ENCODE measurements at places on chromosomes 7 and 10.

GRCh38 chr10:69567920-69568319 is 5.3 kb downstream of the NEUROG3 start:
- no peak for DNase-seq

DNA sequence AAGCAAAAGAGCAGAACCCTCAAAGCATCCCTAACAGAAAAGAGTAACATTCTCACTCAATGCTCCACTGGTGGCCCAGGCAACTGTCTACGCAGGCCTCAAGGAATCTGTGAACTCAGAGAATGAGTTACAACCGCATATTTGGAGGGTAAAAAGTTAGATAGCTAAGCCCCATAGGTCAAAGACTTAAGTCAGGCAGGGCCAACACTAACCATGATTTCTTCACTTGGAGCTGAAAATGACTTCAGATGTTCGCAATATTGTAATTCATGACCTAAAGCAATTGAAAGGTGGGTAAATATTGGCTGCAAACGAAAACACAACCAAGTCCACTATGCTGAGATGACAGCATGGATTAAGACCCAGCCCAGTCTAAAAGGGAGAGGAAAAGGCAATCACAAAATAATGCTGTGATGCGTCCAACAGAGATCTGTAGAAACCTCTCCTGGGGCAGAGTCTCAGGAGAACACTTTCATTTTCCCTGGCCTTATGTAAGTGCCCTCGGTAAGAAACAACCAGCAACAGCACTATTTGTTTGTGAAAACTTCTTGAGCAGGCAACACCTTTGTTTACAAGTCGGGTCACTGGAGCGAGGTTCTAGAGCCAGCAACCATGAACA is 176.5 kb downstream of the TNS3 start:
- DNase-seq = no peak

DNA sequence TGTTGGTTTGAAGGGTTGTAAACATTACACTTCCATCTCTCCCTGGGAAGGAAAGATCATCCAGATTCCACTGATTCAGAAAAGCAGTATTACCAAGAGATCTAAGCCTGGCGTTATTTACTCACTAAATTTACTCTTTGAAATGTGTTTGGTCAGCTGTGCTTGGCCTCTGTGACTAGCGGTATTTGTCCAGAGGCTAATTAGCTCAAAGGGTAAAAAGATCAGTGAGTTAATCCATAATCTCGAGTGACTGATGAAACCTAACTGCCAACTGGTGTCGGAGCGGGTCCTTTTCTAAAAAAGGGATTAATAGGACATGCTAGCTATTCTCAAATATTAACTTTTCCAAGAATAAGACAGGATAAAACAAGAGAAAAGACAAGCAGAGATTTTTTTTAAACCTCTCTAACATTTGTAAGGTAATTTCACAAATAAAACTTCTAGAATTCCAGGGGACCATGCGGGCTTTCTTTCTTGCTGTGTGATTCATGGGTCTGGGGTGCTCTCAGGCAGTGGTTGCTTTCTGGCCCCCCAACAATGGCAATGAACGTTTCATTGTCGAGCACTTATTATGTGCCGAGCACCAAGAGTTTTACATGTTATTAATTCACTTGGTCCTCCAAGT is 247.3 kb upstream of the AOAH start:
- no peak for DNase-seq

DNA sequence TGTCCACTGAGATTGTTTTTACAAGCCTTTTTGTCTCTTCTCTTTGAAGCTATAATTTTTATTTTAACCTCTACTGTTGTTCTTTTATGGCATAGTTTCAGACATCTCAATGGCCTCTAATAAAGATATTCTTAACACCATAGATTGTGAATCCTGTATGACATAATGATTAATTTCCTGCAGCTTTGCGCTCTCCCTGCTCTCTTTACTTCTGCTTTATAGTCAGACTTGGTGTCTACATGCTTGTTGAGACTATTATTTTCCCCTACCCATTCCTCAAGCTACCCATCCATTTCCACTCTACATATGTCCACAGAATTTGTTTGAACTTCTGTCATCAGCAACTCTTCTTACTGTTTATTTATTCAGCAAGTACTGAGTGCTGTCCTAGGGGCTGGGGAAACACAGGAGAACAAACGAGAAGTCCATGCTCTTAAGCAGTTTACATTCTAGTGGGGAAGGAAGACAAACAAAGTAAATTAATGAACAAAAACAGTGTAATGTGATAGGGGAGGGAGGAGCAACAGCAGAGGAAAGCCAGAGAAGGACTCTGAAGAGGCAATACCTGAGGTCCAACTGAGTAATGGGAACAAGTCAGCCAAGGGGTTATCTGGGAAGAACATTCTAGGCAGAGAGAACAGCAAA is 110.1 kb downstream of the CDK14 start:
- no peak for DNase-seq

- DNase-seq = no peak
Measured at GRCh38 chr7:30188811-30189210, 54.0 kb downstream of the MTURN start.

GRCh38 chr7:116258734-116259133 is 48.4 kb downstream of the TES start:
- peak; percentile 32 for DNase-seq

GRCh38 chr7:112143582-112143981 is 62.6 kb downstream of the DOCK4 start:
- no peak for DNase-seq

DNA sequence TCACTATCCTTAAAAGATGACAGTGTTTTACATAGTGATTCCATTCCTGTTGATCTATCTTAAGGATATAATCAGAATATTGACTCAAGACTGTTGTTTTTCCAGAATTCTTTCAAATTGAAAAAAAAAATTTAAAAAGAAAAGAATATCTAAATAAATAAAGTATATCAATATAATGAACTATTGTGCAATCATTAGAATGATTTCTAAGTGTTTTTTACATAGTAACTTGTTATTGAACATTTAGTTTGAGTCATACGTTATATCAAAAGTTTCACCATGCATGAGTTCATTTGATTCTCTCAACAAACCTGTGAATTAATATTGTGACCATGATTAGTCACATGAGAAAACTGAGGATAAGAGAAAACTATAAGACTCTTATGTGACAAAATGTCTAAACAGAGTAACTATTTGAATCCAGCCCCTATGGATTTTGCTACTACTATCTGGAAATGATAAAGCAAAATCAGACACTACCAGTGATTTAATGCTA is 46.1 kb downstream of the KLF6 start:
- no peak for DNase-seq

DNA sequence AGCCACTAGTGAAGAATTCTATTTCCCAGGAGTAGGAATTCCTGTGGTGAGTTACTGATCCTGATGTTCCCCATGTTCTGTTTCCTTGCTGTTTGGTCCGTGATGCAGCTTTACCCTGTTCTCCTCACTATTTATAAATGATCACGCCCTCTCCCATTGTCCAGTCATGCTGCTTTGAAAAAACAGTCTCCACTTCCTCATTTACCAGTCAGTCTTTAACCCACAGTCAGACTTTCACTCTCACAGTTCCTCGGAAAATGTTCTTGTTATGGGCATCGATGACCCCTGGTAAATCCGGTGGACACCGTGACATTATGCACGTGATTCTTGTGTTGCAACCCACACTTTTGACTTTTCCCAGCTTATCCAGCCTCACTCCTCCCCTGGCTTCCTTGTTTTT is 14.4 kb downstream of the SCIN start:
- DNase-seq = no peak

GRCh38 chr7:137791930-137792329 is 54.8 kb downstream of the DGKI start:
- no peak for DNase-seq

DNA sequence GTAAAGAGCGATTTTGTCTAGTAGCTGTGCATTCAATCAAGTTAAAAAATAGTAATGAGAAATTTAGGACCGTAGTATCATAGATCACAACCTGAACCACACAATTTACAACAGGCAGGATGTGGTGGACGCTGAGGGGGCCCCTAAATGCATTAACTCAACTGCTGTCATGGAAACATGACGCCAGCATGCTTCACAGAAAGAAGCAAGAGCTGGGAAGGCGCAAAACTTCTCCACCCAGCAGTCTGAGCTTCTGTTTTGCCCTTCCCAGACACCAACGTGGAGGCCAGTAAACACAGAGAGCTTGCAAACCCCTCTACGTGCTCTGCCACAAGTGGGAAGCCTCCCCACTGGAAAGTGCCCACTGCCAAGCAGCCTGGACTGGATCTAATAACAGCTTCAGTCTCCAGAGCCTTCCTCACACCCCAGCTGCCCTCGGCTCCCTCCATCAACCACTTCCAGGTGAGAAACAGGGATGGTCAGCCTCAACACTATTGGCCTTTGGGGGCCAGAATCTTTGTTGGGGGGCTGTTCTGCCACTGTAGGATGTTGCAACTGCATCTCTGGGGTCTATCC is 151.8 kb downstream of the SFMBT2 start:
- peak; percentile 41 for DNase-seq

GRCh38 chr10:88664142-88664541 is at the start of gene LIPF:
Gene LIPF (plus strand): TSS chr10:88664442. CDS start chr10:88667298, 2,856 bp downstream.
- DNase-seq = no peak

DNA sequence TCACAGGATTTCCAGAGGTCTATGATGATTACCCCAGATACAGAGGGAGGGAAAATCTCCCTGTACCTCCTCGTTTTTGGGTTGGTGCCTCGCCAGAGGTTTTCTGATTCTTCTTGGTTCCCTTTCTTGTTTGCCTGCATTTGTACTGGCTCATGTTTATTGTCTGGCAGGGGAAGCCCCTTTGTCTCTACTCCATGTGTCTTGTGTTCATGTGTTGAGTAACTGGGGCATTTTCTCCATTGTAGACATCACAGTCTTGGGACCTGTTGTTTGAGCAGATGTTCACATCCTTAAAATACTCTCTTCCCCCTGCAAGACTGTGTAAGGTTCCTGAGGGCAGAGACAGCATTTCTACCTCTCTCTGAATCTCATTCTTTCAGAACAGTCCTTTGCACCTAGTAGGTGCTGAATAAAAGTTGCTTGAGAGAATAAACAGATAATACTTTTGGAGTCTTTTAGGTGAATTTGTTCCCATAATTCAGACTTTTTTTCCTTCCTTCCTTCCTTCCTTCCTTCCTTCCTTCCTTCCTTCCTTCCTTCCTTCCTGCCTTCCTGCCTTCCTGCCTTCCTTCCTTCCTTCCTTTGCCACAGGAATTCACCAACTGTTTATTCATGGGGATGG is 25.1 kb downstream of the CDK14 start:
- DNase-seq = no peak

- no peak for DNase-seq
Measured at GRCh38 chr10:86611386-86611785, 43.0 kb upstream of the OPN4 start.
